ENCODE measurements at places on chromosomes 12 and 14.

DNA sequence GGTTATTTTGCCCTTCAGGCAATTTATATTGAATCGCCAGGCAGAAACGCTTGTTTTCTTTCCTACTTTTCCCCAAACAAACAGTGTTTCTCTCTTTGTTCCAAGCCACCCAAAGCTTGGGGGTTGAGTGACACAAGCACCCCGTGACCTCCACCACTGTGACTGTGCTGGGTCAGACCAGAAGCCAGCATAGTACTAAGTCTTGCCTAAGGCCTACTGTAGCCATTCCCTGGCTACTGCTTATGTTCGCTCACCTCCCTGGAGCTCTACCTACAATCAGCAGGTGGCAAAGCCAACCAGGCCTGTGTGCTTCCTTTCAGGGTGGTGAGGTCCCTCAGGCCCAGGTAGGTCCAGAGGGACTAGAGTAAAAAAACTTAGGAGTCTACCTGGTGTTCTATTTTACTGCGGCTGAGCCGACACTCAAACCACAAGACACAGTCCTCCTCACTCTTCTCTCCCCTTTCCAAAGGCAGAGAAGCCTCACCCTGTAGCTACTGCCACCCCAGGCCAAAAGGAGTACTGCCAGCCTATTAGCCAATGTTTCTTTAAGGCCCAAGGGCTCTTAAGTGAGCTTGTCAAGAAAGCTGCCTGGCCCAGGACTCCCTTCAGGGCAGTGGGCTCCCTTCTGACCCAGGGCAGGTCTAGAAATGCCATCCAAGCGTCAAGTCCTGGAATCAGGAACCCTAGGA is 411.8 kb upstream of the MIS18BP1 start:
- no peaks in the 10 kb centered on the region for H3K4me1 ChIP-seq
- no peaks in the 10 kb centered on the region for H3K36me3 ChIP-seq
- no peak overlapping the region for H3K4me3 ChIP-seq
- H3K27ac ChIP-seq, result no peak overlapping the region

DNA sequence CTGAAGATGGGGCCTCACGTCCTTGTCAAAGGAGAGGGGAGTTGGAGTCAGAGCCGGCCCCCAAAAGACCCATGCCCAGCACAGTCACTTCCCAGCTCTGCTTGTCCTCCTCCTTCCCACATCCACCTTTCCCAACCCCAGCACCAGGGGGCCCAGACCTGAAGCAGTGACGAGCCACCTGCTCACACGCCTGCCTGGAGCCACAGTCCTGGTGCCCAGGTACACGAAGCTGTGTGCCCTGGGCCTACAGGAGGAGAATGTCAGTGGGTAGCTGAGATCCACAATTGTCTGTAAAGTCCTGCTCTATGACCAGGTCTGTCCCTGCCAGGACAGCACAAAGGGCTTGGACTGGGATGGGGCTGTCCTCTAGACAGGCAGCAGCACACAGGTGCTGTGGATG is 126.8 kb upstream of the PZP start:
- no peak overlapping the region for H3K27ac ChIP-seq
- no peaks in the 10 kb centered on the region for H3K36me3 ChIP-seq
- no peak overlapping the region for H3K4me3 ChIP-seq
- DNase-seq, result no peak
- H3K4me1 ChIP-seq, result no peaks in the 10 kb centered on the region

- H3K27ac ChIP-seq, result no peak overlapping the region
- no peaks in the 10 kb centered on the region for H3K27me3 ChIP-seq
- H3K4me1 ChIP-seq, result peaks cover 8% of the 10 kb centered on the region
- H3K4me3 ChIP-seq, result no peak overlapping the region
- no peak for DNase-seq
- no peaks in the 10 kb centered on the region for H3K36me3 ChIP-seq
These were observed 74.2 kb downstream of the NOC4L start for GRCh38 chr12:132218527-132218875.

GRCh38 chr14:97705976-97706375 is 908.8 kb downstream of the VRK1 start:
- H3K4me1 ChIP-seq, result peaks cover 94% of the 10 kb centered on the region
- H3K27ac ChIP-seq, result peak overlapping the region; percentile 10
- H3K27me3 ChIP-seq, result no peaks in the 10 kb centered on the region
- no peaks in the 10 kb centered on the region for H3K36me3 ChIP-seq

- no peaks in the 10 kb centered on the region for H3K27me3 ChIP-seq
- H3K27ac ChIP-seq, result peak overlapping the region; percentile 60
- no peaks in the 10 kb centered on the region for H3K36me3 ChIP-seq
- H3K4me3 ChIP-seq, result peak overlapping the region; percentile 49
- DNase-seq, result no peak
These were observed 1.3 kb downstream of the NAA30 start for GRCh38 chr14:57391517-57392195.

GRCh38 chr12:68821357-68822188 is 13.6 kb downstream of the MDM2 start:
- peaks cover 51% of the 10 kb centered on the region for H3K36me3 ChIP-seq
- no peaks in the 10 kb centered on the region for H3K4me1 ChIP-seq
- no peaks in the 10 kb centered on the region for H3K27me3 ChIP-seq
- H3K4me3 ChIP-seq, result no peak overlapping the region

DNA sequence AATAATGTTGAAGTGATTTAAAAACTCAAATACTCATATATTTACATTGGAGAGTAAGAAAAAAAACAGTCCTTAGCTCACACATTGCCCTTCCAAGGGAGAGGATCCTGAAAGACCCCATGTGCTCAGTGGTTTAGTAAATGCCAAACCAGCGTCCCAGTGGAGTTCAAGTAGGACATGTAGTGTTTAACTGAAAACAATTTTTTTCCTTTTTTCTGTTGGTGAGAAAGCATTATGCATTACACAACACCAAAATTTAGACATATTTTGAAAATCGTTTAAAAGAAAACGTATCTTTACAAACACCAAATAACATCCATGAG is 33.6 kb downstream of the UBR7 start:
- DNase-seq, result no peak
- peaks cover 4% of the 10 kb centered on the region for H3K36me3 ChIP-seq
- H3K4me3 ChIP-seq, result no peak overlapping the region
- H3K27ac ChIP-seq, result no peak overlapping the region
- H3K27me3 ChIP-seq, result no peaks in the 10 kb centered on the region
- H3K4me1 ChIP-seq, result no peaks in the 10 kb centered on the region

DNA sequence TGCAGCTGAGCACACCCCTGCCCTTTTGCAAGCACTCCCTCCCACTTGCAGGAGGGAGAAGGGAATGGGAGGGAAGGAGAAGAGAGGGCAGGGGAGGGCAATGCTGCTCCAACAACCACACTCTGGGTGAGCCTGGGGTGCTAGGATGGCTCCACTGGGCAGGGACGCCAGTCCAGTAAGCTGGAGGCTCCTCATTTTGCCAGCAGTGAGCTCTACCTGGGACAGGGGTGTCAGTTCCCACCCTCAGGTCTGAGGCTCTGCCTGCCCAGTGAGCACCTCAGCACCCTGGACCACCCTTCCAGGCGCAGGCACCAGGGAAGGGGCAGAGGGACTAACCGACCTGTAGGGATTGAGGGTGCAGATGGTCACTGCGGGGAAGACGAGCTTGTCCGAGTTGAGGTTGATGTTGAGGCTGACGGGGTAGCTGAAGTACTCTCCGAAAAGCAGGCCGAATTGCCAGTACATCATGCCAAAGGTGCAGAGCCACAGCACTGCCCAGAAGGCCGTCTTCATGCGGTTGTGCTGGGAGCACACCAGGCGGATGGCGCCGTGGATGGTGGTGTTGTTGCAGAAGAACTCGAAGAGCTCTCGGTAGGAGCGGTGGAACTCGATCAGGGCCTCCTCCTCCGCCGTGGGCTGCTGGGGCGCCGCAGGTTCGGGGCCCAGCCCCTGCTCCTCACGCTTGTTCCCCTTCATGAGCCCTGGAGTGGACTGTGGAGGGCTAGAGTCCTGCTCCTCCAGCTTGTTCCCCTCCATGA is 1.2 kb downstream of the SCNN1A start:
- H3K27ac ChIP-seq, result no peak overlapping the region
- H3K36me3 ChIP-seq, result no peaks in the 10 kb centered on the region
- peaks cover 20% of the 10 kb centered on the region for H3K4me1 ChIP-seq
- H3K4me3 ChIP-seq, result no peak overlapping the region
- no peaks in the 10 kb centered on the region for H3K27me3 ChIP-seq

DNA sequence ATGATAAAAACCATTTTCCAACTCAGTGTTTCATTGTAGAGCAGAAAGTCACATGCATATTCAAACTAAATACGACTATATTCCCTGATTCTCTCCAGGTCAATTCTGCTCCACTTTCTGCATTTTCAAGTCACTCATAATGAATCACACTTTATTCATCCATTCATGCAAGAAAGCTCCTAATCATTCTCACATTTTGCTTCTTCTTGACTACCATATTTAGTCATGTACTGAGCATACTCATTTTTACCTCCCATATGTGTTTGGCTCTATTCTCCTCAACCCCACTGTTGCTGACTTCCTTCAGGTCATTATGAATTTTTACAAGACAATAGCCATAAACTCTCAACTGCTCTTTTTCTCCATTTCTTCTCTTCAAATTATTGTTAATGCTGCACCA is 43.4 kb upstream of the PIK3C2G start:
- H3K27ac ChIP-seq, result no peak overlapping the region
- DNase-seq, result no peak
- no peaks in the 10 kb centered on the region for H3K27me3 ChIP-seq
- H3K36me3 ChIP-seq, result no peaks in the 10 kb centered on the region
- H3K4me1 ChIP-seq, result no peaks in the 10 kb centered on the region

All from CD8-positive, alpha-beta memory T cell (primary cell).